ENCODE measurements at places on chromosomes 4 and X.

- H3K27ac ChIP-seq: peak overlapping the region; percentile 64
- peaks cover 13% of the 10 kb centered on the region for H3K27me3 ChIP-seq
- no peak overlapping the region for H3K4me3 ChIP-seq
- no peaks in the 10 kb centered on the region for H3K36me3 ChIP-seq
Measured at GRCh38 chr4:154005171-154005520, 216.3 kb upstream of the SFRP2 start.

DNA sequence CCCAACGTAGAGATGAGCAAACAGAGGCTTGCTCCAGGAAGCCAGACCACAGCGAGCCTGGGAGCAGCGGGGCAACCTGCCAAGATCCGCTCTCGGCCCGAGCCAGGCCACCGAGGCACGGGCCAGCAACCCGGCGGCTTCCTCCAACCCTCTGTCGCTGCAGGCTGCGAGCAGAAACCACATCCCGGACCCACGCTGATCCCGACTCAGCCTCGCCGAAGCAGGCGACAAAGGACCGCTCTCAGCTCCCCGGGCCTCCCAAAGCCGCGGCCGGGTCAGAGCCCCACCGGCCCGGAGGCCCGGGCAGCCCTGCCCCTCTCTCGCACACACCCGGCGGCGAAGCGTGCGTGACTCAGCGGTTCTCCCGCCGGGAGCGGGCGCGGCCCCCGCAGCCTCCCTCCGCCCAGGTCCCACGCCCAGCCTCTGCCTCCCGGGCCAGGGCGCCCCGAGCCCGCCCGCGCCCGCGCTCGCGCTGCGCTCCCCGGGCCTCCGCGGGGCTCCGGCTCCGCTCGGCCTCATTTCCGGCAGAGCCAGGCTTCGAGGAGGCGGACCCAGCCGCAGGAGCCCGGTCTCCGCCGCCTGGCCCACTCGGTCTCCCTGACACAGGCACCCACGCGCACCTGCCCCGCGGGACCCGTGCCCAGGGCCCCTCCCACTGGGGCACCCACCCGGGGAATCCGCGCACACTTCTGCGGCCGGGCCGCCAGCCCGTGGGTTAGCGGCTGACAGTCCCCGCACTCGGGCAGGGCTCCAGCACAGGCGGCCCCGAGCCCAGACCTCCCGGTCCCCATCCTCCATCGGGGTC, 1.7 kb downstream of the PPP2R2C start:
- H3K4me3 ChIP-seq: peak overlapping the region; percentile 68
- peaks cover 93% of the 10 kb centered on the region for H3K27me3 ChIP-seq
- H3K36me3 ChIP-seq: no peaks in the 10 kb centered on the region
- H3K27ac ChIP-seq: no peak overlapping the region
- H3K4me1 ChIP-seq: no peaks in the 10 kb centered on the region

GRCh38 chr4:117560329-117560728, 474.0 kb upstream of the NDST3 start:
- H3K27me3 ChIP-seq: peaks cover 4% of the 10 kb centered on the region
- no peak overlapping the region for H3K4me3 ChIP-seq
- H3K36me3 ChIP-seq: no peaks in the 10 kb centered on the region

GRCh38 chr4:183335369-183335940, 13.2 kb upstream of the CLDN24 start:
- no peak overlapping the region for H3K27ac ChIP-seq
- peaks cover 17% of the 10 kb centered on the region for H3K4me1 ChIP-seq
- H3K36me3 ChIP-seq: no peaks in the 10 kb centered on the region
- DNase-seq: no peak

GRCh38 chrX:25389266-25389665, 373.5 kb upstream of the ARX start:
- H3K27ac ChIP-seq: no peak overlapping the region
- H3K36me3 ChIP-seq: no peaks in the 10 kb centered on the region
- DNase-seq: no peak
- H3K4me3 ChIP-seq: no peak overlapping the region

DNA sequence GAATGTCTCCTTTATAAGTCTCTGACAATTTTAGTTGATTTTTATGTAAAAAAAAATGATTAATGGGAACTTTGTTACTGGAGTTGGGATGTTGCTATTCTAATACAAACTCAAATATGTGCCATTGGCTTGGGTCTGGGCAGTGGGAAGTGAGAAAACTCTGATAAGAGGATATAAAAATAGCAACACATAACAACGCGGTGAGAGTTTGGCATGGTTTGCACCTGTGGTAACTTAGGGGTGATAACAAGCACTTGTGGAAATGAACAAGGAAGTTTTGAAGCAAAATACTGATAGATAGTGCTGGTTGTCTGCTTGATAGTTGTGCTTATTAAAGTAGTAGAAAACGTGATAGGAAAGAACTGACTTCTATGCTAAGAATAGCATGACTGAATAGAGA, 743.3 kb upstream of the AGA start:
- no peaks in the 10 kb centered on the region for H3K4me1 ChIP-seq
- H3K27me3 ChIP-seq: no peaks in the 10 kb centered on the region
- no peaks in the 10 kb centered on the region for H3K36me3 ChIP-seq
- H3K27ac ChIP-seq: no peak overlapping the region

GRCh38 chrX:153807976-153808375, 13.5 kb downstream of the SSR4 start:
- H3K27me3 ChIP-seq: no peaks in the 10 kb centered on the region
- no peaks in the 10 kb centered on the region for H3K36me3 ChIP-seq
- no peak overlapping the region for H3K4me3 ChIP-seq
- peaks cover 14% of the 10 kb centered on the region for H3K4me1 ChIP-seq

DNA sequence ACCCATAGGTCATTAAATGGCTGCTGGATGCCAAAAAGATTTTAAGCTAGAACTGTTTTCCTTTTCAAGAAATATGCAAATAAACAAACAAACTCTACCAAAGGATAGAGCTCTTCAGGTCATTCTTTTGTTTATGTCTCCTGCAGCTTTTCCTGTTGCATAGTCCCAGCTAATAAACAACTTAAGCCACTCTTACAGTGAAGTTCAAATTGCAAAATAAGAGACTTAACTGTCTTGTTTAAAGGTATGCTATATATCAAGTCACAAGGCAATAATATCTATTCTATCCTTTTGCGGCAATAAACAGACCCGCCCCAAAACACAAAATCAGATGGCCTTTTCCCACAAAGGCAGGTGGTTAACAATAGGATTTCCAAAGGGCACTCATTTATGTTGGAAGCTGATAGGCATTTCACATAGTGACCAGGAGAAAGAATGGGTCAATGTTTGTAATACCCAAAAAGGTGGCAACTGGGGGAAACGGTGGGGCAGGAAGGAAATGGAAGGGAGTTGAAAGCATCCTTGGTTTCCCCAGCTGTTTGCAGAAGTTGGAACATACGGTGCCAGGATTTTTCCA, 15.3 kb downstream of the HAND2 start:
- DNase-seq: no peak
- H3K36me3 ChIP-seq: no peaks in the 10 kb centered on the region
- peaks cover 100% of the 10 kb centered on the region for H3K27me3 ChIP-seq
